ENCODE measurements at places on chromosomes 5 and 9.

DNA sequence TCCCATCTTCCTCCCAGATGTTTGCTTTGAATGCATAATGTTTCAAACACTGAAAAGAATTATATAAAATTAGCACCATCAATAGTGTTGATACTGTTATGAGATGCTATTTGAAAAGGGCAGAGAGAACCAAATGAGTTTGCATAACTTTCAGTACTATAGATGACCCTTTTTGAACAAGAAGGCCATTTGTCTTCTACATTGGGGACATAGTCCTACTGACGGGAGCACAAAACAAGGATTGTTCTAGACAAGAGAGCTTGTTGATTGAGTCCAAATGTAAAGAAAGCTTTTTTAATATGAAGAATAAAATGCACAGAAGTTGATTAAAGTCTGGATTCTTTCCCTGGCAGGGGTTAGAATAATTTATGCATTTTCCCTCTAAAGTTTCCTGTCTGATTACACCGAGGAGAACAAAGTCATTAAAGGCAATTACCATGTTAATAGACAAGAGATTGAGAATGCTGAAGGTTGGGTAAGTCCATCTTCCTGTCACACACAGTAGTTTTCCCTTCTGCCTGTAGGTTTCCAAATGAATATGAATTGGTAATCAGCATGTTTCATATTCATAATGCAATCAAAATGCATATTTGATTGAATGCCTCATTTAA lies 32.8 kb upstream of the ADCY2 start:
- DNase-seq: no peak

DNA sequence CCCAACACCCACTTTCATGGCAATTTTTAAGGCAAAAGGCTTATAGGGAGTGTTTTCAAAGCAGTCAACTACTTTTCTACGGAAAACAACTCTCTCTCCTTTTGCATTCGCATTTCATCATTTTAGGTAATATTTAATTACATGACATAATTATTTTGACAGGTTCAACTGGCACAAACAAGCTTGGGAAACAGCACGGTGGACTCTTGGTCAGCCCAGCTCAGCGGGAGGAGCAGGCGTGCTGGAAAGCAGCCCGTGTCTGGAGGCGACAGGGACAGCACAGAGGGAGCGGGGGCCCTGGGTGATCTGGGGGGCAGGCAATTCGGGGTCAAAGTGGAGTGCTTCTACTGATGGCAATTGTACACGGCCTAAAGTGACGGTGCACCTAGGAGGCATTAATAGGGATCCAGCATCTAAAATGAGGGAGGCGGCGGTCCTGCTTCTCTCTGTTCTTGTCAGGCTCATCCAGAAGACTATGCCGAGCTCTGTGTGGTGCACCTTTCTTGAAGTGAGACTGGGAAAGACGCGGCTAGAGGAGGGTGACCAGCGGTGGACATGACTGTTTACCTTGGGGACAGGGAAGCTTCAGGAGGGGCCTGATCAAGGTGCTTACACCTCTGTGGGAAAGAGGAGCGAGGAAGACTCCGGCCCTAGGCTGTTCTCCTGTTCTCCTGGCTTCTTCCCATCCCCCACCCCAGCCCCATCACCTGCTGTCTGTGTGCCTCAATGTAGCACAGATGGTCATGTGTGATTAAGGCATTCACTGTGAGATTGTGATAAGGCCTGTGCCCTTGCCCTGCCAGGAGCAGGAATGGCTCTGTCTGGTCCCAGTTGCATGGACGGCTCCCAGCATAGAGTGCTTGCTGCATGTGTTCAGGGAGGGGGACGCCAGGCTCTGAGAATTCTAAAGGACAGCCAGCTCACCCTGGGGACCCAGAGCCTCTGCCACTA lies 3.4 kb downstream of the MYMK start:
- no peak for DNase-seq

GRCh38 chr5:73815631-73816030 lies 189.6 kb downstream of the ARHGEF28 start:
- DNase-seq: no peak

GRCh38 chr5:151155775-151156506 lies 1.6 kb downstream of the ANXA6 start:
- peak; percentile 63 for DNase-seq

GRCh38 chr5:16034319-16035001 lies 145.1 kb downstream of the MARCHF11 start:
- no peak for DNase-seq

- no peak for DNase-seq
Measured at GRCh38 chr9:73154722-73155121, 3.1 kb downstream of the ANXA1 start.

DNA sequence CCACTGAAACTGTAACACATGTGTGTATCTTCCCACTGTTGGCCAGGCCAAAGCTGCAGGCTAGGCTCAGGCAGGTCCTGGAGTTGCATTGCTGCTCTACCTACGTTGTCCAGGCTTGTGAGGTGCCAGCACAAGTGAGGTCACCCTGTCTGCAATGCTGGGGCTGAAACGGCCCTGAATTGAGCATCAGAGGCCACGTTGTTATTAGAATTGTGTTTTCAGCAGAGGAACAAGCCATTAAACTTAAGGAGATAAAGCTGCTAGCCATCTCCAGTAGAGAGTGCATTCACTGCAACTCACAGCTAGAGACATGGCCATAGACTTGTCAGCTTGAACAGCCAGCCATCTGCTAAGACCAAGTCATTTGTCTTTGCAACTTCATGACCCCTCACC lies 191.8 kb downstream of the SEMA6A start:
- DNase-seq: no peak

DNA sequence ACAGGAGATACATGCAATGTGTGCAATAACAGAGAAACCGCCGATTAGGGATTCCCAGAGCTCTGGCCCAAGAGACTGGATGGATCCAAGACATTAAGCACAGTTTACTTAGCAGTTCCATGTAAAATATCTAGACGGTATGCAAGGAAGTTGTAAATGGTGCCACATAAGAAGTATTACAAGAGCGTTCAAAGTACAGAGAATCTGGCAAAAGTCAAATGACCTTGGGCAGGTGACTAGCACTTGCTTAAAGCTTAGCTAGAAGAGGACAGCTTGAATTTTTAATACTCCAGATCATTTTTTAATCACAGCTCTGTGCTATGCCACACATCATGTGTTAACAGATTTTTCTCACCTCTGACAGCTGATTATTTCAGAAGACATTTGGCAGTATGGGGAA lies 72.3 kb upstream of the TNPO1 start:
- DNase-seq: no peak

DNA sequence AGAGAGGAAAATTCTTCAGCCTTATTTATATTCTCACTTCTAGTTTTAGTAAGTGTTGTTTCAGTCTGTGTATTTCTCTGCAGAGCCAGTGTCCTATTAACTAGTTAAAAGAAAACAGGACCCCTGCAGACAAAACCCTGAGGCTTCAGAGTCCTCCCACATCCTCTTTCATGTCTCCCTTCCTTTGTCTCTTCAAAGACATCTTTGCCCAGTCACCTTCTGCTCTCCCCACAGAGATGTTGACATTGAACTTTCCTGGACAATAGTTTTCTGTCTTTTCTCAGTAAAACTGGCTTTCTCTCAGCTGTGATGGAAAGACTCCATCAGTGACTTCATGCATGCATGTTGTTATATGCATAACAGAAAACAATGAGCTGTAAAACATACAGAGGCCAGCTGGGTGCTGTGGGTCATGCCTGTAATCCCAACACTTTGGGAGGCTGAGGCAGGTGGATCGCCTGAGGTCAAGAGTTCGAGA lies 20.2 kb downstream of the GRAMD2B start:
- DNase-seq: no peak

DNA sequence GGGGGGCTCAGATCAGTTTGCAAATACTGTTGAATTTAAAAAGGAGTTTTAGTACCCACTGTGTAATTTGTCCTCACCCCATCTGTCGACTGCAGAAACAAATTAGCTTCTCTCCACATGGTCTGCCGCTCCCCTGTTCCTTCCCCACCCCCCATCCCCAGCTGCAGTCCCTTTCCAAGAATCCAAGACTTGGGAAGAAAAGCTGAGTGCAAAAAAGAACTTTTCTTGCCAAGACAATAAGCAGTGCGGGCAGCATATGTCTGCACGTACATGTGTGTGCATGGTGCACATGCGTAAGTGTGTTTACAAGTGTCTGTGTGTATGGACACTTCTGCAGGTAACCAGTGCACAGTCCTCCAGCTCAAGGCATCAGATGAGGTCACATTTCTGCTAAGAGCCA lies 125.7 kb upstream of the SMIM23 start:
- DNase-seq: no peak

DNA sequence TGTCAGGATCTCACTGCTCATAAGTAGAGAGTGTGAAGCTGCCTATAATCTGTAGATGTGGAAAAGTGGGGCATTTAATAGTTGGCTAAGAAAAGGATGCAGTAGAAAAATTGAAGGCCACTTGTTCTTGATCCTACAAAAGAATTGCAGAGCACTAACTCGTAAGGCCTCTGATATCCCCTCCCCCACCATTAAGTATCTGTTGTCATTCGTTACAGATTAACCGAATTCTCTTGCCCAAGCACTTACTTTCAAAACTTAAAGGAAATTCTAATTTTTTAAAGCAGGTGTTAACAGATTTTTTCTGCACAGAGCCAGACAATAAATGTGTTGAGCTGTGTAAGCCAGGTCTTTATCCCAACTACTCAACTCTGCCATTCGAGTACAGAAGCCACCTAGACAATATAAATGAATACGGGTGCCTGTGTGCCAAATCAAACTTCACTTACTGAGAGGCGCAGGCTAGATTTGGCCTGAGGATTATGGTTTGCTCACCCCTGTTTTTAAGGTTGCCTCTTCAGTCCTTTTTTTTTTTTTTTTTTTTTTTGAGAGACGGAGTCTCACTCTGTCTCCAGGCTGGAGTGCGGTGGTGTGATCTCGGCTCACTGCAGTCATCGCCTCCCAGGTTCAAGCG lies 234.8 kb downstream of the RFK start:
- DNase-seq: no peak

DNA sequence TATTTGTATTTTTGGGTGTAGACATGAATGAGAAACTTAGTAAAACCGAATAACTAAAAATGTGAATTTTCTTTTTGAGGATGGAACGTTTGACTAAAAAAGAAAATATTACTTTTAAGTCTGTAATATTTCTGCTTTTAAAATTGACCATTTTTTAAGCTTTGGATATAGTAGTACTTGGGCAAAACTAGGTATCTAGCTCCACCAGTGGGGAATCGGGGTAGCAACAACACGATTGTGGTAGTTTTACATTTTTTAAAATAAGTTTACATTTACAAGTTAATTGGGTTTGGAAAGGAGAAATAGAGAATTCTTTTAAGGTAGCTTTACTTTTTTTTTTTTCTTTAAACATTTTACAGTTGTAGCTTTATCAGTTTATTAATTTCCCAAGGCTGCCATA lies 154.4 kb downstream of the MAN2A1 start:
- no peak for DNase-seq

DNA sequence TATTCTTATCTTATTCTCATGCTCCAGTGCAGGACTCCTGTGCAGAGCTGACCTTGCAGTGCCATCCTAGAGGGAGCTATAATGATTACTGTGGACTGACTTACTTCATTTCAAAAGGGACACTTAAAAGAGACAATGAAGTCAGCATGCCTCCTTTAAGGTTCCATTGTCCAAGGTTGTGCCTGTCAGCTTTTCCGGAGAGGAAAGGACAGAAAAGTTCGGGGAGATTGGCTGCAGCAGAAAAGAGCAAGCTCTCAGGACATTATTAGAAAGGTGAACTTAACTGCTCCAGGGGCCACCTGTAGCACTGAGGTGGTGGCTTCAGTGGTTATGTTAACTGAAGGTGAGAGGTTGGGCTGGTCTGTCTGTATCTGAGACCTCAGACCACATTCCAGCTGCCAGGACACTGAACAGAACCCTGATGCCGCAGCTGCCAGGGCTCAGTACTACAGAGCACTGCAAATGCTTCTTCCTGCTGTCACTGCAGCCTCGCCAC lies 112.9 kb downstream of the ST8SIA4 start:
- no peak for DNase-seq

DNA sequence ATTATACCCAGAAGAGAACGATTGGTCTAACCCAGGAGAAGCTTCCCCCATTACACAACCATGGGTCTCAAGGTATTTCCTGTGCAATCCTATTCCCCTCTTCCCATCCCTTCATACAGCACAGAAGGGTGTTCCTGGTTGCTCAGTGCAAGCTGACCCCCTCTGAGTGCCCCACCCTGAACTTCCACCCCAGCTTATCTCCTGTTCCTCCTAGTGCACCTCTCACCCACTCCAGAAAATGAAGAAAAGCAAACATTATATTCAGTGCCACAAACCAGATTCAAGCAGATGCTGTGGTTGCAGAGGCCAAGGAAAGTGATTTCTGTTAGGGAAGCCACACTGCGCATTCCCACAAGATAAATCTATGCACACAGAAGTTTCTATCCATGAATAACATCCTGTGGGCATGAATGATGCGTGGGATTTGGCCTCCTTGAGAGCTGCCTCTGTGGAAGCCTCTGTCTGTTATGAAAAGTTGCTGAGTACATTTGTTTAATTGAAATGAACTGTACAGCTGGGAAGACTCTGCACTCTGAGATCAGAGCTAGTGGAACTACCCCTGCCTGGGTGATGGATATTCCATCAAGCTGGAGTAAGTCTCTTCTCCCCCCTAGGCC lies 2.2 kb upstream of the OR2S2 start:
- DNase-seq: no peak

GRCh38 chr5:117266280-117266679 lies 691.7 kb upstream of the SEMA6A start:
- DNase-seq: no peak

GRCh38 chr5:61534481-61535267 lies 202.6 kb downstream of the ZSWIM6 start:
- no peak for DNase-seq

DNA sequence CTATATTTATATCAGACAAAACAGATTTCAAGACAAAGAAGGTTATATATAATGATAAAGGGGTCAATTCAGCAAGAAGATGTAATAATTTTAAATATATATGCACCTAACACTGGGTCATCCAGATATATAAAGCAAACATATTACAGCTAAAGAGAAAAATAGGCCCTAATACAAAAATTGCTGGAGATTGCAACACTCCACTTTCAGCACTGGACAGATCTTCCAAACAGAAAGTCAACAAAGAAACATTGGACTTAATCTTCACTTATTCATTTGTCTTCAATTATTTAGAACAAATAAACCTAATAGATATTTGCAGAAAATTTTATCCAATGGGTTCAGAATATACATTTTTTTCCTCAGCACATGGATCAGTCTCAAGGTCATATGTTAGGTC lies 45.8 kb downstream of the MEIKIN start:
- DNase-seq: no peak

DNA sequence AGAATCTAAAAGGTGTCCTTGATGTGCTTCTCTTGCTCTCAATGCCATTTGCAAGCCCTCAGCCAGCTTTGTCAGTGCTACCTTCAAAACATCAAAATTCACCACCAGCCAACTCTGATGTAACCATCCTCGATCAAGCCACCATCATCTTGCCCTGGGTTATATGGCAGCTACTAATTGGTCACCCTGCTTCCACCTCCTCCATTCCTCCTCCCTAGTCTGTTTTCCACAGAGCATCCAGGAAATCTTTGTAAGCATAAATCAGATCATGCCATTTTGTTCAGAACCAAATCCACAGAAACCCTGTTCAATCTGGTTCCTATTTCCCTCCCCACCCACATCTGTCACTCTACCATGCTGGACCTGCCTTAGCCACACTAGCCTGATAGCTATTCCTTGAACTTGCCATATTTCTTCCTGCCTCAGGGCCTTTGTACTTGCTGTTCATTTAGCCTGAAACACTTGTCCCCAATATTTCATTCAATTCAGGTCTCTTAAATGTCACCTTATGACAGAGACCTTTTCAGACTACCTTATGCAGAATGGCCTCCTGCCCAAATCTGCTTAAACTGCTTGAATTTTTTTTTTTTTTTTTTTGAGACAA lies 1.9 kb upstream of the B4GALT1 start:
- DNase-seq: no peak

Measured in fibroblast of gingiva (primary cell).